ENCODE measurements at places on chromosomes 13 and 19. TPM values are rescaled to one million over a fixed set of nuclear protein-coding genes. Genes with fewer than 3 reads are reported as not detected.

The TLE6 gene
- 0.54 TPM for total RNA-seq

The NDUFB7 gene
- 121 TPM for total RNA-seq

The ANGPTL4 gene
- 0.68 TPM for total RNA-seq

The TEX101 gene
- total RNA-seq: not detected

The ZNF578 gene
- 0.22 TPM for total RNA-seq

The SEMA6B gene
- not detected for total RNA-seq

The ZSWIM9 gene
- total RNA-seq: 10.8 TPM

The CGB2 gene
- total RNA-seq: not detected

The TBC1D17 gene
- 46.3 TPM for total RNA-seq

The PEG3 gene
- not detected for total RNA-seq

The GFY gene
- not detected for total RNA-seq

The CYP4F8 gene
- total RNA-seq: not detected

The CACTIN gene
- 35.4 TPM for total RNA-seq

Data from T-helper 1 cell treated with Interleukin-12 subunit alpha and Interleukin-12 subunit beta and Interleukin-4 antibody, amounts not matched to agents 30 ng/mL and 1 ng/mL, for 36 hours (primary cell).